ENCODE measurements at places on chromosomes 1 and 21. TPM values are rescaled to one million over a fixed set of nuclear protein-coding genes. Genes with fewer than 3 reads are reported as not detected.

SPRR3 gene
- polyA plus RNA-seq: 0.72 TPM

GUCA2A gene
- 8.7 TPM for polyA plus RNA-seq

DISC1 gene
- 3.0 TPM for polyA plus RNA-seq

LINGO4 gene
- polyA plus RNA-seq: not detected

PTAFR gene
- 1.4 TPM for polyA plus RNA-seq

OR2L3 gene
- polyA plus RNA-seq: not detected

SEMA4A gene
- 2.6 TPM for polyA plus RNA-seq

GREM2 gene
- 5.6 TPM for polyA plus RNA-seq

GJA8 gene
- polyA plus RNA-seq: not detected

CLDN17 gene
- polyA plus RNA-seq: not detected

MEX3A gene
- 9.3 TPM for polyA plus RNA-seq

OPTC gene
- polyA plus RNA-seq: 0.28 TPM

RORC gene
- polyA plus RNA-seq: not detected

BSND gene
- polyA plus RNA-seq: 0.21 TPM

LAPTM5 gene
- polyA plus RNA-seq: 5.4 TPM

OR2L5 gene
- polyA plus RNA-seq: not detected

Data from hepatocyte (in vitro differentiated cells).